ENCODE measurements at places on chromosomes 2 and 18.

DNA sequence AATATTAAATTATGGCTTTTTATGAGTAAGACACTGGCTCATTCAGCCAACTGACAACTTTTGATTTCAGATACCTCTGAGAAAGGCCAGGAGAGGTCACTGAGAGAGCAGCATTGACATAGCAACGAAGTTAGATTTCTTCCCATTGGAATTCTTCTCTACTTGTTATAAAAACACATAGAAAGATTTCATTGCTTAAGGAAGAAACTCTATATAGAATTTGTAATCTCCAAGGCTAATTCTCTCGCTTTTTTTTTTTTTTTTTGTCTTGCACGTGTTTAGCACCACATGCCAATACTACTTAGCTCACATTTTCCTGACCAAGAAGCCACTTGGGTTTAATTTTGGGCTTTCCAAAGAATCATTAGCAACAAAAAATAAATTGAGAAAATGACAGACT, 233.7 kb downstream of the CALCRL start:
- H3K27me3 ChIP-seq, result no peaks in the 10 kb centered on the region
- no peak overlapping the region for H3K27ac ChIP-seq
- no peak for DNase-seq
- H3K4me1 ChIP-seq, result no peaks in the 10 kb centered on the region
- no peak overlapping the region for H3K4me3 ChIP-seq
- H3K36me3 ChIP-seq, result no peaks in the 10 kb centered on the region

- peak; percentile 48 for DNase-seq
- H3K4me3 ChIP-seq, result peak overlapping the region; percentile 73
- no peaks in the 10 kb centered on the region for H3K36me3 ChIP-seq
- H3K27ac ChIP-seq, result peak overlapping the region; percentile 92
- no peaks in the 10 kb centered on the region for H3K27me3 ChIP-seq
- peaks cover 94% of the 10 kb centered on the region for H3K4me1 ChIP-seq
These were observed 69.9 kb downstream of the ODC1 start for GRCh38 chr2:10378189-10378588.

DNA sequence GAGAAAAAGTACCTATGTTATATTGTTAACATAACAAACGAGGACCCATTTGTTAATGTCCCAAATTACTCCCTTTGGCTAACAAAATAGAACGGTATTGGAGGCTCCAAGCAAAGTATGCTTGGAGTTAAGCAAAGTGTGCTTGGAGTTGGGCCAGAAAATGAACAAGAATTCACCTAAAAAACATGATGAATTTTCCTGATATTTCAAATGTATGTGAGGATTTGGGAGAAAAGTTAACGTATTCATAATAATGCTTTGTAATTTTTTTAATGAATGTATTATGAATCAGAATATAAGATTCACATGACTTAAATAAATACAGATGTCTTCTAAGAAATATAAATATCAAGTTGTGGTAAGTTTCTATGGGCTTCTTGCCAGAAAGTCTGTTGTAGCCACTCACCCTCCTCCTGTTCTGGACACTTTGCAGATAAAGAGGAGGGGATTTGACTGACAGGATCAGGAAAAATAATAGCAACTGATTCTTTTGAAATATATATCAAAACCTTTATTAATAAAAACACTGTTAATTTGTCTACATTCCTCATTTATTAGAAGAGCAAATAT, 423.7 kb upstream of the MMADHC start:
- no peak overlapping the region for H3K27ac ChIP-seq
- no peak for DNase-seq
- H3K36me3 ChIP-seq, result no peaks in the 10 kb centered on the region
- no peaks in the 10 kb centered on the region for H3K4me1 ChIP-seq

- no peak for DNase-seq
- H3K27ac ChIP-seq, result no peak overlapping the region
- H3K4me3 ChIP-seq, result no peak overlapping the region
- no peaks in the 10 kb centered on the region for H3K4me1 ChIP-seq
- H3K36me3 ChIP-seq, result no peaks in the 10 kb centered on the region
These were observed 101.9 kb downstream of the NOL4 start for GRCh38 chr18:34122724-34123334.

- no peak overlapping the region for H3K4me3 ChIP-seq
- H3K36me3 ChIP-seq, result no peaks in the 10 kb centered on the region
- H3K27ac ChIP-seq, result no peak overlapping the region
- H3K4me1 ChIP-seq, result no peaks in the 10 kb centered on the region
- no peak for DNase-seq
- no peaks in the 10 kb centered on the region for H3K27me3 ChIP-seq
These were observed 686.7 kb downstream of the TMEM182 start for GRCh38 chr2:103448495-103448894.

GRCh38 chr2:45813003-45813941, 161.8 kb downstream of the PRKCE start:
- peaks cover 17% of the 10 kb centered on the region for H3K4me1 ChIP-seq
- no peaks in the 10 kb centered on the region for H3K27me3 ChIP-seq
- H3K36me3 ChIP-seq, result no peaks in the 10 kb centered on the region
- no peak overlapping the region for H3K4me3 ChIP-seq
- DNase-seq, result no peak

GRCh38 chr2:72149556-72150156, 2.0 kb upstream of the CYP26B1 start:
- peaks cover 45% of the 10 kb centered on the region for H3K4me1 ChIP-seq
- peaks cover 65% of the 10 kb centered on the region for H3K27me3 ChIP-seq
- H3K4me3 ChIP-seq, result peak overlapping the region; percentile 80

- H3K36me3 ChIP-seq, result no peaks in the 10 kb centered on the region
- no peaks in the 10 kb centered on the region for H3K27me3 ChIP-seq
- peaks cover 22% of the 10 kb centered on the region for H3K4me1 ChIP-seq
These were observed 661.1 kb downstream of the BCL11A start for GRCh38 chr2:59892398-59892797.

DNA sequence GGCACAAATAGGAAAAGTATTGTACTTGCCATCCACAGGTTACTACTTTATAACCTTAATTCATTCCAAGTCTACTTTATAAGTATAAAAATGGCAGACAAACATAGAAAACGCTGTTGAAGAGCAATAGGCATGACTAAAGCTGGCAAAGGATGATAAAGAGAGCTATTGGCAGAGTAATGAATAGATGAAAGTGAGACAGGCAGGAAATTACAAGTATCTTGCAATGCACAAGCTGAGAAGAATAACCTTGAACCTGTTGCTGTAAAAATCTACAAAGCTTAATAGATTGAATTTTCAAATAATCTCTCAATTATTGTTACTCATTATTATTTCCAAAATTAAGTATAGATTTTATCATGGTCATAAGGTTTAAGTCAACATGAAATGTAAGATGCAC, 8.8 kb downstream of the PELI1 start:
- peaks cover 69% of the 10 kb centered on the region for H3K4me1 ChIP-seq
- H3K27ac ChIP-seq, result no peak overlapping the region
- H3K4me3 ChIP-seq, result no peak overlapping the region
- peaks cover 55% of the 10 kb centered on the region for H3K36me3 ChIP-seq

GRCh38 chr2:236178890-236179235, 10.7 kb upstream of the GBX2 start:
- peaks cover 5% of the 10 kb centered on the region for H3K4me1 ChIP-seq
- peaks cover 66% of the 10 kb centered on the region for H3K27me3 ChIP-seq

- DNase-seq, result no peak
- H3K36me3 ChIP-seq, result peaks cover 61% of the 10 kb centered on the region
- no peaks in the 10 kb centered on the region for H3K27me3 ChIP-seq
- H3K4me1 ChIP-seq, result peaks cover 57% of the 10 kb centered on the region
These were observed 995 bp downstream of the TMEM127 start for GRCh38 chr2:96264656-96265348.

Data from activated B cell treated with CpG ODN at 0.5 μM for 24 hours (primary cell).